ENCODE measurements at places on chromosomes 3 and 15. TPM values are rescaled to one million over a fixed set of nuclear protein-coding genes. Genes with fewer than 3 reads are reported as not detected.

GRCh38 chr3:44289882-44290462, 48.3 kb downstream of the TOPAZ1 start:
- DNase-seq: no peak

GRCh38 chr15:93070132-93070531, 18.9 kb downstream of the RGMA start:
- no peak for DNase-seq

DNA sequence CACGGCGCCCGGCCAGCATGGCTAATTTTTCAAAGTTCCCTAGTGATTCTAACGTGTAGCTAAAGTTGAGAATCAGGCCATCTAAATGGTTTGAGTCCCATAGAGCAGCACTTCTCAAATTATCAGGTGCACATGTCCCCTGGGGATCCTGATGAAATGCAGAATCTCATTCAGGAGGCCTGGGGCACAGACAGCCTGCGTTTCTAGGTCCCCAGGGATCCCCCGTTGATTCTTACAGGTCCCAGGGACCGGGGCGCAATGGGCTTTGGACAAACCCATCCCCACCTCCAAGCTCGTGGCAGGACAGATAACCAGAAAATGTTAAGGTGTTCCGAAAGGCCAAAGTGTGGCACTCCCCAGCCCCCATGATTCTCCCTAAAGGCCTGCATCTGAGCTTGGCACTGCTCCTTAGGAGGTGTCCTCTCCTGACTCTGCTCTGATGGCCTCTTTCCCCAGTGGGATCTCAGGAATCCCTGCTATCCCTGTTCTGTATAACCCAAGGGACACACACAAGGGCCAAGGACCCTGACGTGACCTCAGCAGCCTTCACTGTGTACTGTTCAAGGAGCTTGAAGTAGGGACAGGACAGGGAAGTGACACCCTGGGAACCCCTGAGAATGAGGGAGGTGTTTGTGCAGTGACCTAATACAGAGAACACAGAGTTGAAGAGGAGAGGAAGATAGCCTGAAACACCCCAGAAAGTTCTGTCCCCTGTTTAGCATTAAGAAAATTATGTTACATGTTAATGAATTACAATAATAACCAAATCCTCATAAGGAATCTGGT, 8.0 kb downstream of the LRRK1 start:
- no peak for DNase-seq

- peak; percentile 27 for DNase-seq
Measured at GRCh38 chr3:39414421-39414907, 7.9 kb downstream of the RPSA start.

GRCh38 chr3:30894521-30895251, at the start of gene GADL1:
Gene GADL1, minus strand, starts transcription at chr3:30894661. Its CDS starts 47 bp downstream, at chr3:30894614.
- DNase-seq: no peak

DNA sequence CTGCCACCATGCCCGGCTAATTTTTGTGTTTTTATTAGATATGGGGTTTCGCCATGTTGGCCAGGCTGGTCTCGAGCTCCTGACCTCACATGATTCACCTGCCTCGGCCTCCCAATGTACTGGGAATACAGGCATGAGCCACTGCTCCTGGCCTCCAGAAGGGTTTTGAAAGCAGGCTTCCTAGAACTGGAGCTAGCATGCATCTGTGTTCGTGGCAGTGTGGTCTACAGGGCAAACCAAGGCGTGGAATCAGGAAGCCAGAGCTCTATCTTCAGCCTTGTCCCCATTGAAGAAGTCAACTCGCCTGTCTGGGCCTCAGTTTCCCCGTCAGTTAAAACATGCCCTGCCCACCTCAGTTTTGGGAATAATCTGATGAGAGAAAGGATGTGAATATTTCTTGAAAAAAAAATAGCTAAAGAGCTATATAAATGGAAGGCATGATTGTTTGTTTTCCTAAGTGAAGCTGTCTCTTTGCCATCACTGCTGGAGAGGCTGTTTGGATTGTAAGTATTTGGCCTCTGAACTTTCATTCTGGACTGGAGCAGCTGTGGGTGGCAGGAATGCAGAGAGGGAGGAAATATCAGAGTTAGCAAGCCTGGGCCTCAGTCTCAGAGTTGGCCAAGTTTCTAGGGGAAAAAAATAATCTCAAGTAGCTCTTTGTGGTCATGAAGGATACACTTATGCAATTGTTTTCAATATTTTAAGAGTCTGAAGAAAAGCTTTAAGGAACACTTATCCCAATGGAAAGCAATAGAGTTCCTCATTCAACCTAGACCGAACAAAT, 36.5 kb upstream of the UACA start:
- peak; percentile 75 for DNase-seq

DNA sequence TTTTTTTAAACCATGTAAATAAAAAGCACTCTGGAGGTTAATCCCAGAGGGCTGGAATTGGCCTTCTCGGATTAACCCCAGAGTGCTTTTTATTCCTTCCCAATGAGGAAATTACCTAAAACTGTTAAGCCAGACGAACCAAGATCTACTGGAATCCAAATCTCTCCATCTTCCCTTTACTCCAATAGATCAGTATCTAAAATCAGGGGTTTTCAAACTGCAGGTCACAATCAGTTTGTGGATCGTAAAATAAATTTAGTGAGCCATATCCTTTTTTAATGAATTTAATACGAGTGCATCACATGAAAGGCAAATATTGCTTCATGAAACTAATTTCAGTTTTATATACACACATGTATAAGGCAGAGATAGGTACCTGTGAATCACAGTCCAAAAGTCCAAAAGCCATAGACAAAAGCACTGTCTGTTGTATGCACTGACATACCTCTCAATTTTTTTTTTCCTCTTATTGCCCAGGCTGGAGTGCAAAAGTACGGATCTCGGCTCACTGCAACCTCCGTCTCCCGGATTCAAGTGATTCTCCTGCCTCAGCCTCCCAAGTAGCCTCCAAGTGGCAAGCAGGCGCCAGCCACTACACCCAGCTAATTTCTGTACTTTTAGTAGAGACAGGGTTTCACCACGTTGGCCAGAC, 61.3 kb downstream of the TBL1XR1 start:
- no peak for DNase-seq

DNA sequence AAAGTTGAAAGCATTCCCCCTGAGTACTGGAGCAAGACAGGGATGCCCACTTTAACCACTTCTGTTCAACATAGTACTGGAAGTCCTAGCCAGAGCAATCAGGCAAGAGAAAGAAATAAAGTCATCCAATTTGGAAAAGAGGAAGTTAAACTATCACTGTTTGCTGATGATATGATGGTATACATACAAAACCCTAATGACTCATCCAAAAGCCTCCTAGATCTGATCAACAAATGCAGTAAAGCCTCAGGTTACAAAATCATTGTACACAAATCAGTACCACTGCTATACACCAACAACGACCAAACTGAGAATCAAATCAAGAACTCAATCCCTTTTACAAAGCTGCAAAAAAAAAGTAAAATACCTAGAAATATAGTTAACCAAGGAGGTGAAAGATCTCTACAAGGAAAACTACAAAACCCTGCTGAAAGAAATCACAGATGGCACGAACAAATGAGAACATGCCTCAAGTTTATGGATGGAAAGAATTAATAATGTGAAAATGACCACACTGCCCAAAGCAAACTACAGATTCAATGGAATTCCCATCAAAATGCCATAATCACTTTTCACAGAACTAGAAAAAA, 40.3 kb downstream of the RPL39L start:
- no peak for DNase-seq

DNA sequence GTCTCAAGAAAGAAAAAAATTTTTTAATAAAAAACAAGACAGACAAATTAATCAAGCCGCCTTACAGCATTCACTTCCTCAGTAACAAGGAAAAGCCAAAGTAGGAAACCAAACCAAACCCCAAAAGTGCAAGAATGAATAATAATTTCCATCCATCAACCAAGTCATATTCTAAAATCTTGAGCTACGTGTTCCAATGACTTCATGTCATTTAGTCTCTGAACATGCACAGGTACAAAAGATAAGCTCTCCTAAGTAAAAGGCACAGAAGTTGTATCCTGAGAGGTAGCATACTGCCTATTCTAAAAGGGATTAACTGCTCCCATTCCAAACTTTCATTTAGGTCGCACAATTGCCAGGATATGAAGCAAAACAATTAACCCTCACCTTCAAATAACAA, 29.7 kb downstream of the SLC4A7 start:
- no peak for DNase-seq

DNA sequence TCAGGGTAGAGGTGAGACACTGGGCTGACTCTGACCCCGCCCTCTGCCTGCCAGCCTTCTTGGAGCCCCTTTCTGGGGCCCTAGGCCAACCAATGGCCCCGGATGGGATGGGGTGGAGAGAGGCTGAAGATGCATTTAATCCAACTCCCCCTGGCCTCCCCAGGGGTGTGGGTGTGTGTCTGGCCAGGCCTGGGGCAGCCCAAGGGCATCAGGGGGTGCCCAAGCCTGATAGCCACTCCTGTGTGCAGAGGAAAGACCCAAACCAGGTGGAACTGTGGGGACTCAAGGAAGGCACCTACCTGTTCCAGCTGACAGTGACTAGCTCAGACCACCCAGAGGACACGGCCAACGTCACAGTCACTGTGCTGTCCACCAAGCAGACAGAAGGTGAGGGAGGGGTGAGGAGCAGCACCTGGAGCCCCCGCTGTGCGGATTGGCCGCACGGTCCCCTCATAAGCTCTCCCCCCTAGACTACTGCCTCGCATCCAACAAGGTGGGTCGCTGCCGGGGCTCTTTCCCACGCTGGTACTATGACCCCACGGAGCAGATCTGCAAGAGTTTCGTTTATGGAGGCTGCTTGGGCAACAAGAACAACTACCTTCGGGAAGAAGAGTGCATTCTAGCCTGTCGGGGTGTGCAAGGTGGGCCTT, 9.5 kb downstream of the SPINT1 start:
- DNase-seq: no peak

DNA sequence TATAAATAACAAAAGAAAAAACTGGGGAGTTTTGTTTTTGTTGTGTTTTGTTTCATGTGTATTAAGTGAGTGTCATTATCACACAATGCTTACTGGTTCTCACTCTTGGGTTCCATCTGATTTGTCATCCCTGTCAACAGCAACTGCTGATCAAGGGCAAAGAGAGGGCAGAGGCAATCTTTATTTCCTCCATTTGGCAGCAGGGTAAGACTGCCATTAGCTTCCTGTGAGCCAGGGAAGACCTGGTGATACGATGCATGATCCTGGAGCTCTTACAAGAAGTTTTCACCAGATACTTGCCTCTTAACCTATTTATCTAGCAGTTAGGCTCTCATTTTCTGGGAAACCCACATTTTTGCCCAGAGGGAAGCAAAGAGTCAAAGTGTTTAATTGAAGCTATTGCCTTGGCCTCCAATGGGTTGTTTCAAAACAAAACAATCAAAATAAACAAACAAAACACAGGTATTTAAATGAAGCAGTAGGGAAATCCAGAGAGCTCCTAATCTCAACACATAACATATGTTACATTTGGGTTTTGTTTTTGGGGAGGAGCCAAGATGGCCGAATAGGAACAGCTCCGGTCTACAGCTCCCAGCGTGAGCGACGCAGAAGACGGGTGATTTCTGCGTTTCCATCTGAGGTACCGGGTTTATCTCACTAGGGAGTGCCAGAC, 529.8 kb downstream of the MAGI1 start:
- DNase-seq: no peak

- DNase-seq: peak; percentile 74
Measured at GRCh38 chr3:69784954-69785514, 45.8 kb downstream of the MITF start.

DNA sequence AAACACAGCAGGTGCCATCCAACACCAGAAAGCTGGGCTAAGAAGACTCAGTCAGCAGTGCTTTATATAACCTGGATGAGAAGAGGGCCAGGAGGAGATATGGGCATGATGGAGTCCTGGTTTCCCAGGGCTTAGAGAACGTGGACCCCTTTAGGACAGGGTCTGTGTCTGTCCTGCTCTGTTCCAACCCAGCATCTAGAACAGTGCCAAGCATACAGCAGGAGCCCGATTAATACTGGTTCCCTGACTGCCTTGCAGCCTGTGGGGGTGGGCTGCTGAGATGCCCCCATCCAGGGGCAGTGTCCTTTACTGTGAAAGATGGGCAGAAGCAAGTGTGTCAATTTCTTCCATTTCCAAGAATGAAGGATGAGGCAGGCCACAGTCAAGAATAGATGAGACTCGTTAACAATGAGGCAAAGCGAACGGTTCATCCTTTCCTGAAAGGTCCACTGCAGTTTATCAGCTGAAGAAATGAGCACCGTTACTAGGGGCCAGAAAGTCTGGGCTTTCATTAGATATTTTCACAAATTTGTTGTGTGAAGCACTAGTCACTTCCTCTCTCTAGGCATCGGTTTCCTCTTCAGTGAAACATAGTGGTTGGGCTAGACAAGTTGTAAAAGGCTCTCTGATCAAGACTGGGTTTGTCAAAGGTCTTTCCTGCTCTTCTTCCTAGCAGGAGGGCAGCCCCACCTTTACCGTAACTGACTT, 72.0 kb upstream of the HERC1 start:
- DNase-seq: no peak

GRCh38 chr3:14121859-14122258, 2.8 kb downstream of the CHCHD4 start:
- DNase-seq: no peak

DNA sequence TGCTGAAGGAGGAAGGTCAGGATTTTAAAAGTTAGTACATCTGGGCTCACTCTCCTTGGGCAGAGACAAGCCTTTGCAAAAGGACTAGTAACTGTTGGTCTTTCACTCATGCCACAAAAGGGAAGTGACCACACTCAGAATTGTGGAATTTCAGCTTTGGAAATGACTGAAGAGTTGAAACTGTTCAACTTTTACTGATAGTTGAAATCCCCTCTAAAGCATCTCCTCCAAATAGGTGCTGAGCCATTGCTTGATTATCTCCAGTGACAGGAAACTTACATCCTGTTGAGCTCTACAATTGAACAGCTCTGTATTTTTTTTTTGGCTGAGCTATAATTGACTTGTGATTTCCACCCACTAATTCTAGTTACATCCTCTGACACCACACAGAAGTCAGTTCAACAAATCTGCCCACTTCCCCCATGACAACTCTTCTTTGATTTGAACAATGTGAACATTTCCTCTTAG, 254.8 kb upstream of the TPRG1 start:
- DNase-seq: no peak

- no peak for DNase-seq
Measured at GRCh38 chr3:196633555-196634151, 5.8 kb upstream of the NRROS start.

DNA sequence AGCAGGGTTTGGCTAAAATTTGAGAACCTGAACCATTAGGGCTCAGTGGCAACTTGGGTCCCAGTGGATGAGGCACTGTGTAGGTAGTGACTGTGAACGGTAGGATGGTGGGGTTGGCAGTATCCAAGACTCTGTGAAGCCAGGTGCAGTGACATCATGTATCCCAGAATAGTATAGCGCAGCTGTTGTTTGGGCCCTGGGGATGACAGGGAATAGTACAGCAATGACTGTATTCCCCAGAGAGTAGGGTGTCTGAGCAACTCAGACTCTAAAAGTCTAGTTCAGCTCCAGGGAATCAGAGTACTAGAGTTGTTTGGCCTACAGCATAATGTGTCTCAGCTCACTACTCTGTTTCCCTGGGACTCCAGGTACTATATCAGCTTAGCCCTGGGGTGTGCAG, 20.7 kb upstream of the PPP2R3A start:
- no peak for DNase-seq

GRCh38 chr15:100008258-100008657, 275.0 kb upstream of the LYSMD4 start:
- DNase-seq: peak; percentile 28

BLM gene
- total RNA-seq: 2.8 TPM

GABRR3 gene
- not detected for total RNA-seq

GRAMD2A gene
- total RNA-seq: 0.93 TPM

SAMMSON gene
- total RNA-seq: not detected

THPO gene
- not detected for total RNA-seq

NFKBIZ gene
- total RNA-seq: 48.9 TPM

RPL39L gene
- total RNA-seq: 3.3 TPM

ALDH1A3 gene
- total RNA-seq: 3.4 TPM
